Cerebellar nuclear complex (tissue), 1 donor: ENCODE measurements at places on chromosomes 3 and 15.

- no peak for DNase-seq
Measured at GRCh38 chr3:70527026-70527425, 214.6 kb upstream of the MDFIC2 start.

GRCh38 chr3:31242026-31242960 is 290.4 kb upstream of the STT3B start:
- no peak for DNase-seq

GRCh38 chr3:183817639-183818038 is 7.7 kb downstream of the MAP6D1 start:
- DNase-seq, result no peak

DNA sequence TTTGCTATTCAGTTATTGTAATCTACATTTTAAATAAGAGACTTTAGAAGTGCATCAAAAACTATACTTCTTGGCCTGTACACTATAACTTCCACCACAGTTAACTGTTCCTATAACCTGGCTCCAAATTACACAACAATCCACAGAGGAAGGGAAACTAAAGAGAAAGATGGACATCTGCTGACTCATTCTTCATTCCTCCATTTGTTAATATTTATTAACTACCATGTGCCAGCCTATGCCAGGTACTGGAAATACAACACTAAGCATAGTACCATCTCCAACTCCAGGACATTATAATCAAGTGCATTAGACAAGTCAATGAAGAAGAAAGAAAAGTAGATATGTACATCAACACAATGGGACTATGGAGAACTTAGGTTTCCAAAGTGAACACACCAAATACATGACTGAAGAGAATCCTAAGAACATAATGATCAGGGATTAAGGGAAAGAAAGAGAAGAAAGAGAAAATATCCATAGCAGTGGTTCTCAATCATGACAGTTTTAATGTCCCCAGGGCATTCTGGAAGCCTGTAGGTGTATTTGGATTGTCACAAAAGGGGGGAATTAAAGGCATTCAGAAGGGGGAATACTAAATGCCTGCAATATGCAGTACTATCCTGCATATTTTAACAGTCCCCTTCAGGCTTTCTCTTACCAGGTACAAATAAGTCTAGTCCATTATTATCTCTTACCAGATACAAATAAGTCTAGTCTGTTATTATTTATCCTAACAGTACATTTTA is 8.9 kb downstream of the ICE2 start:
- DNase-seq, result no peak

- DNase-seq, result no peak
Measured at GRCh38 chr15:60649845-60650548, 171.1 kb upstream of the ICE2 start.

DNA sequence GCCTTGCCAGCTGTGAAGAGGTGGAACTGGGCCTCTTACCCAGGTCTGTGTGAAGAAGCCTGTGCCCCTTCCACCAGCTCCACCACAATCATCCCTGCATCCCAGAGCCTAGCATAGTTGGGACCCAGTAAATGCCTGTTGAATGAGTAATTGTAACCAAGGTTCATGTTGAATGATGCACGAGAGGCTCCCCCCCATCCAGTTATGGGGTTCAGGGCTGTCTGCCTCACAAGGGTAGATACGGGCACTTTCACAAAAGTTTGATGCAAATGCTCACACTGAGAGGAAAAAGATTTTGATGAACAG is 29.5 kb upstream of the TSEN2 start:
- no peak for DNase-seq

DNA sequence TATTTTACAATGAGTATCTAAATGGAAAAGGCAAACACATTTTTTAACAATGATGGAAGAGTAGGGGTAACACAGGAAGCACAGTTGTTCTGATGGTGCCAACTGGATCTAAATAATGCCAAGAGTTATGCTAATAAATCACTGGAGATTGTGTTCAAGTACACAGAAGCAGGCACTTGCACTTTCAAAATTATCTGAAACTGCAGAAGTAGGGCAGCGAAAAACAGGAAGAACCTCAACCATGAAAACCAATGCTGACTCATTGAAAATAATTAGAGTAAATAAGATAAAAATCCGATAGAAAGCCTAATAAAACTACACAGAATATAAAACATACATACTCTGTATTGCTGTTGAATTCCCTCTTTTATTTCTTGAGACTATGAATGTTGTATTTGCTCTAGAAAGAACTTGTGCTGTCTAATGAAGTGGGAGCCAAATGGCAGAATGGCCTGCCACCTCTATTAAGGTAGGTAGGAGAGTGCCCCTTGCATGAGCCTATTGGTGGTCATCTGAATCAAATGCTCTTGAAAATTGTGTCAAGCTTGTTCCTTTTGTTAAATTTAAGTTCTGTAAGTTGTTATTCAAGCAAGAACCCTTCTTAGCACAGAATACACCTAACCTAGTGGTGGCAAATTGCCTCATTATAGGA is 93.7 kb downstream of the ABI3BP start:
- DNase-seq, result no peak

GRCh38 chr3:177053107-177053506 is 144.2 kb downstream of the TBL1XR1 start:
- no peak for DNase-seq

DNA sequence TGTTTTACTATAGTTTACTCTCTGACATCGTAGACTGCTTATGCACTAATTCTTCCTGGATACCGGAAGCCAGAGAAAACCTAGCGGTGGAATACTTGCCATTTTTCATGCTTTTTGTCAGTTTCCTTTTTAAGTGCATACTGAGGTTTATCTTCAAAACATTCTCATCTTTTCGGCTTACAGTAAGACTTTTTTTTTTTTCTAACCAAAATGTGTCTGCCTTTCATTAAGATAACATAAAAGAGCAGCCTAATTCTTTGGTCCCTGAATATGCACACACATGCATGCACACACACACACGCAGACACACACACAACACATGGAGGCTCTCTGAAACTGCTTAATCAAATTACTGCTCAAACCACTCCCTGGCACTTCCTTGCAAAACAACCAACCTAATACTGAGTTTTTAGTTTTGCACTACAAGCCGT is 1.3 kb downstream of the ZNF445 start:
- no peak for DNase-seq

GRCh38 chr3:101954936-101955335 is 105.6 kb downstream of the NFKBIZ start:
- no peak for DNase-seq

DNA sequence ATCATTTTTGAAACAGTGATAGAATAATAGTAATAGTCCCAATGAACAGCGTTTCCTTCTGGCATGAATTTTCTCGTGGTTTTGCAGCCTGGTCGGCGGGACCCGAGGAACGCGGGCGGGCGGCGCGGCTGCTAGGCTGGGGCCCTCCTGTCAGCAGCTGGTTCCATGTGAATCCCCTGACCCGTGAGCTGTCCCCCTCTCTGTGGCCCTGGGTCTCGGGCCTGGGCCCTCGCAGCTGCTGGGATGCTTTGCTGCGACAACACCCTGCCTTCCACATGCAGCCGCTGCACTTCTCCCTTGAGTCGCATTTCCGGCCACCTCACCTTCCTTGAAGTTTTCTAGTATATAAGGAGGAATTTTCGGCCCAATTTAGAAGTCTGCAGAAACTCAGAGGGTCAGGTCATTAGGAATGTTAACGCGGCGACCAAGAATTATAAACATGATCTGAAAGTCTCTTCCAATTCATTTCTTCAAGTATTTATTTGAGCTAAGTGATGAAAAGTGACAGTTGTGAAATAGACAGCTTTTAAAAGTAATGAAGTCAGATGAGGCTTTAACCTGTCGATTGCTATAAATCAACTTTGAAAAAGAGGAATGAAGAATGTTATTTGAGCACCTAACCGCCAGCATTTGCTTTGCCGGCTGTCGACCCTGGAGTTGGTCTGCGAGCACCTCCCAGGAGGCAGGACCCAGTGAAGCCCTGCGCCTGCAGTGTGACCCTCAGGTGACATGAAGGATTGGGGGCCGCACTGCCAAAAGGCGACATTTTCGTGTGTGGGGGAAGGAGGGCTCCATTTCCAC is 27.7 kb downstream of the NR2F2 start:
- no peak for DNase-seq

DNA sequence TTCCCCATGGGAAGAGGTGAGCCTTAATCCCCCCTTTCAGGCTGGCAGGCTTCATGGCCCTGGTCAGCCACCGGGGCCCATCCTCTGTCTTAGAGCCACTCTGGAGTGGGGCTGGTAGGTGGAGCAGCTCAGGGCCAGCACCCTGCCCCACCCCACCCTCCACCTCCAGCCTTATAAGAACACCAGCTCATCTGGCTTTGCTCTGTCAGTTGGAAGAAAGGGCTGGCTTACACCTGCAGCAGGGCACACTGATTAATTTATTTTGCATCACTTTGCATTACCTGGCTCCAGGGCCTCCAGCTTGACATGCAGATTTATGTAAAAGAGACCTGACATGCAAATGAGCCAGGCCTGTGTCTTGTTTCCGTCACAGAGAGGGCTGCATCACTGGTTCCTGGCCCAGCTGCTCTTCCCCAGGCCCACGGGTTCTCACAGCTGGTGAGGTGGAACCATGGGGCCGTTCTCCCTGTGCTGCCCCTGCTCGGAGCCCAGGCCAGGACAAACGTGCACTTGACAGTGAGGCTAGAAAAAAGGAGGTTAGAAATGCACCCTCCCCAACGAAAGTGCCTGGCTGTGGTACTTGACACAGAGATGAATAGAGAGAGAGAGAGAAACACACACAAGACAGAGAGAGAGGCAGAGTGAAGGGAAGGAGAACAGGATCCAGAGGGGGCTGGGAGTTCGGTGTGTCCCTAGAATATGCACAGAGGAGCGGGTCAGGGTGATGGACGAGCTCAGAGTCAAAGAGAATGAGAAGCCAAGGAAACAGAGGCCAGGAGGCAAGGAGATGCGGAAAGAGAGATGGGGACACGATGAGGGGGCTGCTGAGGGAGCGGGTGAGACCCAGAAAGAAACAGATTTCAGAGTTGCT is 44.5 kb upstream of the MAGEF1 start:
- DNase-seq, result no peak

DNA sequence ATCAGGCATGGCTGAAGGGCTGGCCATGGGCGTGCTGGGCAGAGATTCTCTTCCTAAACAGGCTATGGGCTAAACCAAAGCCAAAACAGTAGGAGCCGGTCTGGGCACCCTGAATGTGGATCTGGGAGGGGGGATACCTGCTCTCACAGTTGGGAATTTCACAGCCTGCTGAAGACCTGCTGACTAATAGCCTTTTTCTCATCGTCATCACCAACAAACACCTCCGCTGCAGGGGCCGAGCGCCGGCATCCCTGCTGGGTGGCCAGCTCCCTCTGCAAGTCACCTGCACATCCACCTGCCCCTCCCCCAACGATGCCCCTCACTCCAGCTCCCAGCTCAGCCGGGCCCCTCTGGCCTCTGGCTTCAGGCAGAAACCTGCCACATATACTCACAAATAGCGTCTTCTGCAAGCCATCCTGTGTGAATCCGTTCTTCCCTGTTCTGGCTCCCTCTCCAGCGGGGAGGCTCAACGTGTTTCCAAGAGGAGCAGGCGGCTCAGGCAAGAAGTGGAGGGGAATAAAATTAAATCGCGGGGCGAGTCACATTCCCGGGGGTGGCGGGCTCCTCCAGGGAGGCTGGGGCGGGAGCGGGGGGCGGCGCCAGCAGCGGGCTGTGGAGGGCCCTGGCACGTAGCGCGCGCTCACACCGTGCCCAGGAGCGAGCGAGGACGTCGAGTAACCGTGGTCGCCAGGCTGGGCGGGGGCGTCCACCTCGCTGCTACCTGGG is 466 bp downstream of the IQSEC1 start:
- DNase-seq, result no peak

GRCh38 chr3:132457286-132457685 is 40.0 kb downstream of the DNAJC13 start:
- DNase-seq, result no peak

GRCh38 chr3:47405820-47406761 is 25.3 kb downstream of the PTPN23 start:
- no peak for DNase-seq

- DNase-seq, result no peak
Measured at GRCh38 chr15:84937144-84937543, 44.5 kb upstream of the PDE8A start.

DNA sequence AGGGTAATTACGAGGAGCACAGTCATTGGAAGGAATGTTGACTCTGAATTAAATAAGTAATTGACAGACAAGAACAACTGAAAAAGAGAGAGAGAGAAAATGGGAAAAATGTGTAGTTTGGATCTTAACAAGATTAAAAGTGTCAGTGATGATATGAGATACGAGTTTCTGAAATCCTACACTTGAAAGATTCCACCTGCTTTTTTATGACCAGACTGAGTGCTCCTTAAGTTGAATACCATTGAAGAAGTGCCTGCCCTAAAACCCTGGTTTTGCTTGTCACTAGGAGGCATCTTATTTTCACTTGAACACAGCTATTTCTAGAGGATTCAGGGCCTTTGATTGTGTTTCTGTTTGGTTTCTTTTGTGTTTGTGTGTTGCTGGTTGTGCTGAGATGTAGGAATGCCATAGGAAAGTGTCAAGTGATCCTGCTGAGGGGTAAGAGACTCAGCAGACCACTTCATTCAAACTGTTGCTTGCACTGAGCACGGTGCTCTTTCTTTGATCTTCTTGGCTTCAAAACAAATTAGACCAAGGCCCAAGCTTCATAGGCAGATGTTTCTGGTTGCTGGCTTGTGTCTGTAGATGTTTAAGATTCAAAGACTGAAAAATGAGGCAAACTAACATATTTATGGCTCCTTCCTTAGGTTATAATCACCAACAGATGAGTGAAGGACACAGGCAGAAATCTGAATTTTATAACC is 17.2 kb upstream of the ABHD10 start:
- DNase-seq, result no peak

GRCh38 chr15:89043031-89044002 is 44.9 kb upstream of the ABHD2 start:
- no peak for DNase-seq

- DNase-seq, result no peak
Measured at GRCh38 chr15:73438651-73439050, 4.3 kb upstream of the REC114 start.

DNA sequence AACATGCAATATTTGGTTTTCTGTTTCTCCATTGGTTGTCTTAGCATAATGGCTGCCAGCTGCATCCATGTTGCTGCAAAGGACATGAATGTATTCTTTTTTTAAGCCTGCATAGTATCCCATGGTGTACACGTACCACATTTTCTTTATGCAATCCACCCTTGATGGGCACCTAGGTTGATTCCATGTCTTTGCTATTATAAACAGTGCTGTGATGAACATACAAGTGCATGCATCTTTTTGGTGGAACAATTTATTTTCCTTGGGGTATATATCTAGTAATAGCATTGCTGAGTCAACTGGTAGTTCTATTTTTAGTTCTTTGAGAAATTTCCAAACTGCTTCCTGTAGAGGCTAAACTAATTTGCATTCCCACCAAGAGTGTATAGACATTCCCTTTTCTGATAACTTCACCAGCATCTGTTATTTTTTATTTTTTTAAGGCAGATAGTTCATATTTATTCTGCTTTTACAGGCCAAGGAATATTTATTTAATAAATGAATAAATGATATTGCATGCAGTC is 62.4 kb upstream of the NPHP3 start:
- DNase-seq, result no peak
